AG20443 (cell line): ENCODE measurements at places on chromosomes 11 and 22.

GRCh38 chr11:19013181-19013857 lies 47.2 kb downstream of the MRGPRX2 start:
- DNase-seq, result no peak

DNA sequence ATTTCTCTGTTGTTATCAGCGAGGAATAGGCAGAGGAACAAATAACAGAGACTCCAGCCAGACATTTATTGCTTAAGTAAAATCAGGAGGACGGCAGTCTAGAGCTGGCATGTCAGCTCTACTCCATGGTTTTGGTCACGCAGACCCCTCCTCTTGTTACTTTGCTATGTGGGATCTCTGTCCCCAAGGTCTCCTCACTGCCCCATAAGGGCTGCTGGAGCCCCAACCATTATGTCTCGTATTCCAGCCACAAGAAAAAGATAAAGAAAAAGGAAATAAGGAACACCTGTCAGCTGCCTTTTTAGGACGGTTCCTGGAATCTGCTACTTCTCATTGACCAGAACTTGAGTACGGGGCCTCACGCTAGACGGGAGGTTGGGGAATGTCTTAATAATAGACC lies 70.4 kb downstream of the ELFN2 start:
- DNase-seq, result no peak

GRCh38 chr11:86477495-86478155 lies 102.9 kb downstream of the CCDC81 start:
- DNase-seq, result peak; percentile 20

DNA sequence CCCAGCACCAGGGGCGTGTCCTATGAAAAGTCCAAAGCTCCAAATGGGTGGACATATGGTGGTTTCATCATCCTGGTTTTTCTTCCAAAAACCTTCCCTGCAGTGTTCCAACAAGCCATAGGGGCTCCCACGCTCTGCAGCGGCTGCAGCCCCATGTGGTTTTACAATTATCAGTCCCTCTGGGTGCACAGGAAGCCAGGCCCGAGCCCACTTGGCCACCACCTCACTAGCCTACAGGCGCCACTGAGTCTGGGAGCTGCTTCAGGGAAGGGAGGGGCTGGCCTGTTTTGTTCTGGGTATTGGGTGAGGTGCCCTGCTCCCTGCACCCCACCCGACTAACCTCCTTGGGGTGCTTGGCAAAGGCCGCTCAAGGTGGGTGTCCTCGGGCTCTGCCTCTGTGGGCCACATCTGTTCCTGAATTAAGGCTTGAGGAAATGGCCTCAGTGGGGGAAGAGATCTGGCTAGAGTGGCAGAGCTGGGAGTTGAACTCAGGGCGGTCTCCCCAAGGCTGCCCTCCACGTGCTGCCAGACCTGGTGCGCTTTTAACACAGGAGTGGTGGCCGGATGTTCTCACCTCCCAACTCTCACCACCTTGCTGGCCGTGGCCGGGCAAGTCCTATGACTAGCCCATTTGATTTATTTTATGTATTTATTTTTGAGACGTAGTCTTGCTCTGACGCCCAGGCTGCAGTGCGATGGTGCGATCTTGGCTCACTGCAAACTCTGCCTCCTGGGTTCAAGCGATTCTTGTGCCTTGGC lies 5.3 kb upstream of the CDC42BPG start:
- peak; percentile 37 for DNase-seq

DNA sequence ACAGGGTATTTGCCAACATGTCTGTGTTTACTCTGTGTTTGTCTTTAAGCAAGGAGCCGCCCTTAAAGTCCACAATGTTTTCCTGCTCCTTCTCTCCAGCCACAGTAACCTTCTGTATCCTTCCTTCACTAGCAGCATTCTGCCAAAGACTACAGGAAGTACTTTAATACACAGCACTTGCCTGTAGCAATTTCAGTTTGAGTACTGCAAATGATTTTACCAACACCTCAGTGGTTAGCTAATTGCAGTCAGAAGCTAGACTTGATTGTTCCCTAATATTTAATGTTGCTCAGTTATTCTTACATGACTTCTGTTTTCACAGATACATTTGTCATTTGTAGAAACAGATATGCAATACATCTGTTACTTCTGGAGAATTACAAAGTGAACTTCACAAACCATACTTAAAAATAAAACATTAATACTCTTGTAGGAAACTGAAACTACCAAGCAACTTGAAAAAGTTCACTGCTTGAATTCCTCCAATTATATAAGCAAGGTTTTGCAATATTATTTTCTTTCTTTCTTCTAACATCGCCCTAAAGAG lies 69.1 kb downstream of the FCHSD2 start:
- DNase-seq, result peak; percentile 33

DNA sequence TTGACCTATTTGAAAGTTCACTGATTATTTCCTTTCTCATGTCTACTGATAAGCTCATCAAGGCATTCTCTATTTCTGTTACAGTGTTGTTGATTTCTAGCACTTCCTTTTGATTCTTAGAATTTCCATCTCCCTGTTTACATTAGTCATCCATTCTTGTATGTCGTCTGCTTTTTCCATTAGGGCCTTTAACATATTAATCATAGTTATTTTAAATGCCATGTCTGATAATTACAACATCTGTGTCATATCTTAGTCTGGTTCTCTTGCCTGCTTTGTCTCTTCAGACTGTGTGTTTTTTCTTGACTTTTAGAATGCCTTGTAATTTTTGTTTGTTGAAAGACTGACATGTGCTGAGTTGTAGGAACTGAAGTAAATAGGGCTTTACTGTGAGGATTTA lies 602.1 kb downstream of the SOX6 start:
- no peak for DNase-seq

GRCh38 chr11:21604564-21604963 lies 588.3 kb upstream of the ANO5 start:
- no peak for DNase-seq

- no peak for DNase-seq
Observed at GRCh38 chr11:123702139-123702538, 39.3 kb downstream of the ZNF202 start.

- DNase-seq, result no peak
Observed at GRCh38 chr22:17422736-17423343, 53.6 kb downstream of the CECR2 start.

GRCh38 chr11:125423247-125423849 lies 72.7 kb downstream of the FEZ1 start:
- DNase-seq, result no peak

GRCh38 chr11:27467181-27467913 lies 5.2 kb downstream of the LGR4 start:
- no peak for DNase-seq

DNA sequence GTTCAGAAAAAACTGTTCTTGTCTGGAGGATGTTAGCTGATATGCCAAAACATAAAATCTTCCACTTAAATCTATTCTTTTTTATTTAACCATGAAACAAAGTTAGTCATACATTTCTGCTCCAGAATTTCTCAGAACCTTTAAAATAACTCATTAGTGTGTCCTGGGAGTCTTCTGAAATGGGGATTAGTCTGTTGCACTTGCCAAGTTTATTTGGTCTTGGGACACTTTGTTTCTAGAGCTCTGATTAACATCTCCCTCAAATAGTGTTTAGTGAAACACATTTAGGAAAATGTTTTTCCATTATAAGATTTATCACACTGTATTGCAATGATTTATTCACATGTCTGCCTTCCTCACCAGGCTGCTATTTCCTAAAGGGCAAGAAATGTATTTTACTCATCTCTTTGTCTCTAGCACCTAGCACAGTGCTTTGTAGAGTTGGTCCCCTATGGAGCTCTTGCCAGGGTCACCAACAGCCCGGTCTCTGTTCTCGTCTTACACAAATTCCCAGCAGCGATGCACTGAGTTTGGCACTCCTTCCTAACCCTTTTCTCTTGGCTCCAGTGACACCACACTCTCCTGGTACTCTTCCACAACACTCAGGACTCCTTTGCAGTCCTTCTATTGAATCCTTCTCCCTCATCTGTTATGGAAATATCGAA lies 189.2 kb downstream of the CSNK2A3 start:
- no peak for DNase-seq

- DNase-seq, result peak; percentile 80
Observed at GRCh38 chr22:38074181-38075104, 9.5 kb downstream of the SLC16A8 start.

DNA sequence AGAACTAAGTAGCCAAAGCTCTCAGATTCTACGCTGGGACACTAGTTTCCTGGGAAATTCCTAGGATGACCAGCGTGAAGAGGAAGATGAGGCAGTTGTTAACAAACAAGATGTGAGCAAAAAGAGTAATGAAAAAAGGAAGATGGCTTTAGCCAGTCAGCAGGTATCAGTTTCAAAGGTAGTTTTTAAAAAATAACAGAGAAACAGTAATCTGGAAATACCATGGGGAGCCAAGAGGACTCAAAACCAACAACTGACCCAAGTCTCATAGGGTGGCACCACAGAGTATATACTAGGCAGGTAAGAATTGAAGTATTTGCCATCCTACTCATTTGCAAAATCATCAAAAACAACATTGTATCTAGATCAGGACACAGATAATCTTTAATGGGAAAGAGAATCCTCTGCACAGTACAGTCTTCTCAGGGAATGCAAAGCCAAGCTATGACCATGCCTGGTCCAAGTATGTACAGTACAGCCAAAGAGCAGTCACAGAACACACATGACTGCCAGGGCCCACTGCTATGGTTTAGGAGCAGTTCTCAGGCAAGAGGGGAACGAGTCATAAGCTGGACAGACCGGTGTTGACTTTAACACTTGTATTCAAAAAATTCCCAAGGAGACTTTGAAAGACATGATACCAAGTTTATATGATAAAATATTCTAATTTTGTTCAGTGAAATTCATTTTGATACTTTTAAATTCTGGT lies 20.6 kb downstream of the MSANTD4 start:
- DNase-seq, result no peak

- DNase-seq, result no peak
Observed at GRCh38 chr22:28955817-28956216, 72.4 kb downstream of the ZNRF3 start.

GRCh38 chr11:60774726-60775125 lies 10.4 kb upstream of the MS4A10 start:
- DNase-seq, result no peak

GRCh38 chr11:115208808-115209259 lies 295.4 kb downstream of the CADM1 start:
- no peak for DNase-seq

GRCh38 chr11:108863528-108863927 lies 198.7 kb downstream of the DDX10 start:
- DNase-seq, result no peak

DNA sequence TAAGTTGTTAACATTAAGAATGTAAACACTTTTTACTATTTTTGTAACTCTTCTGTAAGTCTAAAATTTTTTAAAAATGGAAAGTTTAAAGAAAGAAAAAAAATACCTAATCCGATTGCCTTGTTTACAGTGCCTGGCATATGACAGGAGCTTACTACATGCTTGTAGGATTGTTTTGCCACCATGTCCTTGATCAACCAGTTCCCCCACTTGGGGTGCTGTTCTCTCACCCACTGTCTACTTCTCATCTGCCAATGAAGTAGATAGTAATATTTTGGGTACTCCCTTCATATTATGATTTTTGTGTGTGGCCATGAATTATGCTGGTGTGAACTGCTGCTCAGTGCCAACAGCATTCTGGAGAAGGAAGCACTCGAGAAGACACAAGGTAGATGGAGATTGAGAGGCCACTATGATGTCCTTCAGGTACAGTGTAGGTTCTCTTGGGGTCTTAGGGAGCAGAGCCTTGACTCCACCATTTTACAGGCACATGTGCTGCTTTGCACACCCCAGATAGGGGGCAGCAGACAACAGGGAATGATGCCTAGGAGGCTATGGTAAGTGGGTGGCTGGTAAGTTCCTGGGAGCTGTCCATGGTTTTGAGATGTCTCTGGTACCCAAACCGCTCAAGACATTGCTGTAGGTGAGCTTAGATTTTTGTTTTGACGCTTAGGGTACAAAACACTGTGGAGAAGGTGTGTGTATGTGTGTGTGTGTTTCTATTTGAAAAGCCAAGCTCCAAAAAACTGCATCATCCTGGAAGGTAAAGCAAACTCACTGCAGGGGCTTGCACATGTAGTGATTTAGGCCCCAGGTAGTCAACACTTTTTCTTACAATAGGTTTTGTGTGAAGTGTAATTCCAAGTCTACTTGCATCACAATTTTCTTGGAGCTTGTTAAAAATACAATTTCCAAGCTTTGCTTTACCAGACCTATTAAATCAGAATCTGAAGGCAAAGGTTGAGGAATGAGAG lies 494.5 kb upstream of the LARGE1 start:
- peak; percentile 59 for DNase-seq

- DNase-seq, result no peak
Observed at GRCh38 chr22:26552466-26552865, 37.5 kb downstream of the TPST2 start.

GRCh38 chr22:36017651-36018091 lies 11.0 kb downstream of the RBFOX2 start:
- no peak for DNase-seq

DNA sequence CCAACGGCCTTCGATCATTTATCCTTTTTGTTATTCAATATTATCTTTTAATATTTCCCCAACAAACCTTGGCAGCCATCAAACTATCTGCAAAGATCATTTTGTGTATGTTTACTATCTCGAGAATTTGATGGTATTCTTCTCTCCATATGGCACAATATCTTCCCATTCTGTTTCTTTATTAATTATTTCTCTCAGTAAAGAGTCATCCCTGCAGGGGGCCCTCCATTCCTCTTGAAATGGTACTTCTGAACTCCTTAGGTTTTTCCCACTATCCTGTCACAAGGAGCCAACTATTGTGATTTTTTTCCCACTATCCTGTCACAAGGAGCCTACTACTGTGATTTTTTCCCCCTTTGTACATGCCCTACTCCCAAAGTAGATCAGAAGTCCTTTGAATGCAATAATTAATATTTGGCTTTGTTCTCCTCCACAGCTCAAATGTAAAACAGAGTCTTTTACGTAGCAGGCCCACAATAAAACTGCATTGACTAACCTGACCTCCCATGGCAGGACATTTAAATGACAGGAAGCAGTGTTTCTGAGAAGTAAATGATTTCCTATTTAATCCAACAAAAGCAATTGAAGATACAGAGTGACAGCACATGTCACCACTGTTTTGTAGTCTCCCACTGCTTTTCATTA lies 43.3 kb downstream of the PDGFD start:
- DNase-seq, result no peak

DNA sequence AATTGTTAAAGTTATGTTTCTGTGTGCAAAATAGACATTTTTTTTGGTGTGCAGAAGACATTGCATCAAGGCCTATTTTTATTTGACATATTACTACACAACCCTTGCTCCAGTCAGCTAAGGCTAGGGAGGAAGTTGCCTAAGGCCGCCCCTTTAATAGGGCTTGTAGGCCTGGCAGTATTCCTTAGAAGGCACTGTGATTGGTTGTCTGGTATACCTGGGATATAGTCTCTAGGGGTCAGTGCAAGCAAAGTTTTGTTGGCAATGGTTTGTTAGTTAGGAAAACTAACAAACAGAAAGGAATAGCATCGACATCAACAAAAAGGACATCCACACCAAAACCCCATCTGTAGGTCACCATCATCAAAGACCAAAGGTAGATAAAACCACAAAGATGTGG lies 16.9 kb downstream of the CCDC15 start:
- peak; percentile 22 for DNase-seq

GRCh38 chr11:80346353-80347059 lies 905.7 kb upstream of the TENM4 start:
- no peak for DNase-seq

GRCh38 chr11:120722524-120722923 lies 211.0 kb downstream of the GRIK4 start:
- DNase-seq, result no peak

GRCh38 chr11:68524213-68524612 lies 63.7 kb downstream of the PPP6R3 start:
- DNase-seq, result no peak

GRCh38 chr22:49622241-49623105 lies 205.2 kb downstream of the BRD1 start:
- DNase-seq, result no peak
